ENCODE measurements at places on chromosomes 13 and 19.

- H3K4me3 ChIP-seq, result no peak overlapping the region
- H3K36me3 ChIP-seq, result no peaks in the 10 kb centered on the region
- H3K4me1 ChIP-seq, result no peaks in the 10 kb centered on the region
- no peak overlapping the region for H3K27ac ChIP-seq
Observed at GRCh38 chr19:6693056-6693471, 23.1 kb upstream of the TNFSF14 start.

GRCh38 chr13:46077265-46077664, 24.7 kb upstream of the ZC3H13 start:
- H3K4me1 ChIP-seq, result no peaks in the 10 kb centered on the region
- DNase-seq, result no peak
- no peak overlapping the region for H3K4me3 ChIP-seq
- no peaks in the 10 kb centered on the region for H3K27me3 ChIP-seq

DNA sequence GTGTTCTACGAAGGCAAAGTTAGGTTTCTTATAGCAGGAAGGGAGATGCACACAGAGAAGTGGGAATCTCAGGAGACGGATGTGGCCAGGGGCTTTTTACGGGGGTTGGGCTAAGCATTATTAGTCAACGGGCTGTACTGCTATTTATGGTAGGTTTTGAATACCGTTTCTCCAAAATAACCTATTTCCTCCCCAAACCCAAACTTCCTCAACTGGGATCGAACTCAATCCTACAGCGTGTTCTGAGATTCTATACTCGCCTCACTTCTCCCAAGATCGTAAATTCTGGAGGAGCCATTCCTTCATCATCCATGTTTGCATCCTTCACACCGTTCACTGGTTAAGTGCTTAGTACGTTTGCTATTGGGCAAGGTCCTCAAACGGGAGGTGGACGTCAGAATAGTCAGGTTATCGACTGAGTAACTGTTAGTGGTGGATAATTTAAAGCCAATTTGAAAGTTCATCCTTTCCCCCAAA, 1.2 kb upstream of the TRIM13 start:
- H3K36me3 ChIP-seq, result peaks cover 12% of the 10 kb centered on the region
- no peaks in the 10 kb centered on the region for H3K27me3 ChIP-seq
- DNase-seq, result no peak
- H3K27ac ChIP-seq, result peak overlapping the region; percentile 53
- peaks cover 22% of the 10 kb centered on the region for H3K4me1 ChIP-seq

- H3K27me3 ChIP-seq, result no peaks in the 10 kb centered on the region
- no peak for DNase-seq
- H3K4me1 ChIP-seq, result peaks cover 14% of the 10 kb centered on the region
- H3K27ac ChIP-seq, result no peak overlapping the region
- no peak overlapping the region for H3K4me3 ChIP-seq
- H3K36me3 ChIP-seq, result no peaks in the 10 kb centered on the region
Observed at GRCh38 chr13:20457670-20458069, 68.0 kb downstream of the CRYL1 start.

DNA sequence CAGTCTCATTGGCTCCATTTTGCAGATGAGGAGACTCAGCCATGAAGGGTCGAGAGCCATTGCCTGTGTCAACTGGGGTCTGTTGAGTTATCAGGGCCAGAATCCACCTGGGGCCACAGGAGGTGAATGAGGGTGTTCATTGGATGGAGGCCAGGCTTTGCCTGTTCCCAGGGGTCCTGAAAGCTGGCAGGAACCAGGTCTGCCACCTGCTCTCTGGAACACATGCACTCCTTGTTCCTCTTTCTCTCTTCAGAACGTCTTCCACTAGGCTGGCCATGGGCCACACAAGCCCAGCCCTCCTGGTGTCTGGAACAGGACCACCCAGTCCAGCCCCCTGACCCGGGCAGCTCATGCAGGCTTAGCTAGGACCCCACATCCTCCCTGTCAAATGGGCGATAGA, 21.1 kb downstream of the PPP1R37 start:
- H3K4me1 ChIP-seq, result peaks cover 33% of the 10 kb centered on the region
- H3K4me3 ChIP-seq, result peak overlapping the region; percentile 21
- no peaks in the 10 kb centered on the region for H3K27me3 ChIP-seq
- H3K36me3 ChIP-seq, result no peaks in the 10 kb centered on the region
- DNase-seq, result no peak

DNA sequence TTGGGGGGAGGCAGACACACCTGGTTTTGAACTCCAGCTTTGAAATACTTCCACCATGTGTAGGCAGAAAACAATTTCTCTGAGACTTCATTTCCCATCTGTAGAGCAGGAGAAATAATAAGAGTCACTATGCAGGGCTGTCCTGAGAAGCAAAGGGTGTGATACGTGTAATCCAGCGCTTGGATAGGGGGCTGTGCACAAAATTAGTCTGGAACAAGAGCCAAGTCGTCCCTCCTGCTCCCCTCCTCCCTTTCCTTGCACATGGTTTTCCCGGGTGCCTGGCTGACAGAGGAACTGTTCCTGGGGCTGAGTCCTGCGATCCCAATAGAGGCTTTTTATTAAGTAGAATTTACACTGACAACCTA, 29.6 kb upstream of the UBE2L5 start:
- H3K27me3 ChIP-seq, result peaks cover 17% of the 10 kb centered on the region
- DNase-seq, result no peak
- no peak overlapping the region for H3K27ac ChIP-seq
- no peak overlapping the region for H3K4me3 ChIP-seq
- H3K4me1 ChIP-seq, result peaks cover 12% of the 10 kb centered on the region

GRCh38 chr19:31385744-31386143, 36.5 kb upstream of the TSHZ3 start:
- H3K27ac ChIP-seq, result no peak overlapping the region
- H3K27me3 ChIP-seq, result peaks cover 13% of the 10 kb centered on the region
- DNase-seq, result no peak
- peaks cover 2% of the 10 kb centered on the region for H3K4me1 ChIP-seq

DNA sequence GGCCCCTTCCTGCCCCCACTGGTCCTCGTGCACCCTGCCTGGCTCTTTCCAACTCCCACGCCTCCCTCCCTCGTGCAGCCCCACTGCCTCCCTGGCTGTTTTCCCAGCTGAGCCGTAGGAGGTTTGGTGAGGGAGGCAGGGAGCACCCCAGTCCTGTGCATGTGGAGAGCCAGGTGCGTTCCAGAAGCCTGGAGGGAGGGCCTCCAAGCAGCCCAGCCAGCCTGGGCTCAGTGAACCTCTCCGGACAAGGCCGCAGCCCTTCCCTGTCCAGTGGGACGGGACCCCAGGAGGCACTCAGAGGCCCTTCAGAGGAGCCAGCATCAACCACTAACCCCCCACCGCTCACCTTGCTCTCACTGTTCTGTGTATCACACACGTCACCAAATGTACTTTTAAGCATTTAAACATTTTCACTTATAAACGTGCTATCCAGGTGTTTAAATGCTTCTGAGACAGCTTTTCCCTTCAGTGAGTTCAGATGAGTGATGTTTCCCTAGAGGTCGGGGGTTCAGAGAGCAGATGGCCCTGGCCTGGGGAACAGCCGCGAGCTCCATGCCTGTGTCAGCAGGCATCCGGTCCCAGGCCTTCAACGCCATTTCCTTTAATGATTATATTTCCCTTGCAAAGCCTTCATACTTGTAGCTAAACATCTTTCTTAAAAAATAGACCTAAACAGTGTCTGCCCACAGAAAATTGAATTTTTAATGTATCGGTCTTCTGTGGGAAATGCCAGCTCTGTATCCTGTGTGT, 122.6 kb downstream of the ATP11A start:
- peaks cover 48% of the 10 kb centered on the region for H3K36me3 ChIP-seq
- H3K4me3 ChIP-seq, result no peak overlapping the region
- DNase-seq, result no peak

GRCh38 chr19:56133858-56134653, 7.0 kb upstream of the ZNF444 start:
- H3K4me3 ChIP-seq, result no peak overlapping the region
- no peak for DNase-seq
- peaks cover 8% of the 10 kb centered on the region for H3K4me1 ChIP-seq

GRCh38 chr13:71806886-71807285, 60.1 kb downstream of the DACH1 start:
- DNase-seq, result no peak
- H3K27me3 ChIP-seq, result no peaks in the 10 kb centered on the region
- no peak overlapping the region for H3K4me3 ChIP-seq

GRCh38 chr13:99655351-99656091, 154.2 kb downstream of the TM9SF2 start:
- H3K4me1 ChIP-seq, result peaks cover 28% of the 10 kb centered on the region
- H3K27ac ChIP-seq, result no peak overlapping the region
- peaks cover 11% of the 10 kb centered on the region for H3K27me3 ChIP-seq

DNA sequence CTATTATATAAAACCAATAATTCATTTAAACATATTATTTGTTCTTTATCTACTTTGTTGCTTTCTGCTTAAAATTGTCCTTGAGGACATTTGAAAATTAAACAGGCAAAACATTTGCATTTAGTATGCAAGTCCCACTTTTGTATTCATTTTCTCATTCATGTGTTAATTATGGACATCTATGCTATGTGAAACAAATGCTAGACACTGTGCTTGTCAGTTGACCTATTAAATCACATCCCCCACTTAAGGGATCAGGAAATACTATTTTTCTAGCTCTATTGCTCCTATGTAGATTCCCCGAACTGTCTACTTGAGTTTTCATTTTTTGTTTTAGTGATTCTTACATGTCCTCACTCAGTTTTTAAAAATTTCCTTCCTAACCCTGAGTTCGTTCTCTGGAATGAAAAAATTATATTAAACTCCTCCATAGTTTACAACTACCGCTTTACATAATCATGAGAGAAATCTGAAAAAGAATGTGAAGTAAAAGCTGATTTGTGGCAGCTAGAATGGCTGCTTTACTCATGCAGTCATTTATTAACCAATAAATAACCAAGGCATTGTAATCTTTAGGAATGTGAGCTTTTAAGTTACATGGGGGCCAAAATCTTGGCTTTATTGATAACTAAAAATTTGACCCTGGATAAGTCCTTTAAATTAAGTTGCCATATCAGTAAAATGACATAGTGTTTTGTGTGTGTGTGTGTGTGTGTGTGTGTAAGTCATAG, 188.5 kb downstream of the LIG4 start:
- DNase-seq, result no peak
- peaks cover 7% of the 10 kb centered on the region for H3K4me1 ChIP-seq
- peak overlapping the region; percentile 41 for H3K27ac ChIP-seq
- no peaks in the 10 kb centered on the region for H3K36me3 ChIP-seq

- H3K27ac ChIP-seq, result no peak overlapping the region
- peaks cover 17% of the 10 kb centered on the region for H3K4me1 ChIP-seq
- DNase-seq, result no peak
- H3K27me3 ChIP-seq, result peaks cover 4% of the 10 kb centered on the region
- peaks cover 1% of the 10 kb centered on the region for H3K36me3 ChIP-seq
Observed at GRCh38 chr13:114067886-114068651, 64.4 kb downstream of the RASA3 start.

DNA sequence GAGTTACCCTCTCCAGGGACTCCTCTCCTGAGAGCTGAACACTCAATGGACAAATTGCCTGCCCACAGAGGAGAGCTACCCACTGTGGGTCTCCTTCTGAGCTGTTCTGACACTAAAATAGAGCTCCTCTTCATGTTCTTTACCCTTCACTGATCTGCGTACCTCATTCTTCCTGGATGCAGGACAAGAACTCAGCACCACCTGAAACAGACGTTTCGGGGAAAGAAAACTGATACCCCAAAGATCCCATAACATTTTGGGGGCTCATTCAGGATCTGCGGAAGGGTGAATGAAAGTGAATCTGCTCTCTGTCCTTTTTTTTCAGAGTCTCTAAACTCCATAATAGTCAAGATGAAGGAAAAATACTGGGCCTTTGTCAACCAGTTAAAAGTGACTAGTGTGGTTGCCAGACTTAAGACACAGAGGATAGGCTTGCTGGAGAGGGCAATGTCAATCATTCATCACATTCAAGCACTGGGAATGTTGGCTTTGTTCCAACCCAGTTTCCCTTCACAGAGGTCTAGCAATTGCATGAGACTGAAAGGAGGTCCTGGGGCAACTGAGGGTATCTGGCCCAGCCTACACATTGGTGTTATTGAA, 136.7 kb upstream of the SLITRK6 start:
- H3K27ac ChIP-seq, result no peak overlapping the region
- H3K27me3 ChIP-seq, result no peaks in the 10 kb centered on the region
- peaks cover 3% of the 10 kb centered on the region for H3K36me3 ChIP-seq

DNA sequence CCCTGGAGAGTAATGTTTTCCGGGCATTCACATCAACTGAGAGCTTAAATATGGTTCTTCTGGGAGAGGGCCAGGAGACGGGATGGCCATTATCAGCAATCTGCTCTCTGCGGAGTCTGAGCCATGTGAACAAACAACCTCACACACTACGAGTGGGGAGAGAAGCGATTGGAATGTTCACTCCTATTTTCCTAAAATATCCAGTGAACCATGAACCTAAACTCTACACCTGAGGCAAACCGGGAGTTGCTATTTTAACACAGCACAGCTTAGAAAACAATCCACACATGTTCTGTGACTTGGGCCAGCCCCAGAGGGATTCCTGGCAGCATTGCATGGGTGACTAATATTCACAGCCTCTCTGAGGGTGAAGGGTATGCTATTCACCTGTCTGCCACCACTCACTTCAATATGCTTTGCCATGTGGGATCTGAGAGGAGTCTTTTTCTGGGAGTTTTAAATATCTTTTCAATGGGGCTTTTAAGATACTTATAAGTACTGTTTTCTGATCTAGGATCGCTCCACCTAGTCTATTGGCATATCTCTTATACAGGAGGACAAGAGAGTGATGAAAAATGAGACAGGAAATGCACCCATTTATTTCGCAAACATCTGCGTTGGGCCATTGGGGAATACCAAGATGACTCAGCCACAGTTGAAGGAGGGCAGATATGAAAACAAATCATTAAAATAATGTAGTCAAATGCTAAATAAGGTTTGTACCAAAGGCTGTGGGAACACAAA, 72.6 kb upstream of the SERP2 start:
- peaks cover 13% of the 10 kb centered on the region for H3K4me1 ChIP-seq
- H3K27ac ChIP-seq, result no peak overlapping the region
- peaks cover 13% of the 10 kb centered on the region for H3K27me3 ChIP-seq
- no peak for DNase-seq
- H3K4me3 ChIP-seq, result no peak overlapping the region

- no peak overlapping the region for H3K27ac ChIP-seq
- peaks cover 2% of the 10 kb centered on the region for H3K4me1 ChIP-seq
- H3K36me3 ChIP-seq, result peaks cover 2% of the 10 kb centered on the region
- H3K4me3 ChIP-seq, result no peak overlapping the region
Observed at GRCh38 chr19:33488826-33489225, 32.8 kb downstream of the PEPD start.

All from progenitor cell of endocrine pancreas (in vitro differentiated cells).